ENCODE measurements at places on chromosomes 7 and 10. TPM values are rescaled to one million over a fixed set of nuclear protein-coding genes. Genes with fewer than 3 reads are reported as not detected.

Gene IFIT2
- total RNA-seq: not detected

Gene CCNY
- 219 TPM for total RNA-seq

Gene LRRC17
- total RNA-seq: 0.34 TPM

Gene SPDYE16
- 0.20 TPM for total RNA-seq

Gene VENTX
- total RNA-seq: 1.6 TPM

Gene ZPBP
- not detected for total RNA-seq

Gene TIMM23B
- 23.2 TPM for total RNA-seq

Gene ANKRD7
- not detected for total RNA-seq

Gene NYAP1
- 36.6 TPM for total RNA-seq

Gene WNT8B
- total RNA-seq: not detected

Gene NCOA4
- total RNA-seq: 90.5 TPM

Gene NAT16
- total RNA-seq: 2.4 TPM

Gene FAM241B
- 50.1 TPM for total RNA-seq
